NCI-H345 (cell line): ENCODE measurements at places on chromosomes 16 and 17.

DNA sequence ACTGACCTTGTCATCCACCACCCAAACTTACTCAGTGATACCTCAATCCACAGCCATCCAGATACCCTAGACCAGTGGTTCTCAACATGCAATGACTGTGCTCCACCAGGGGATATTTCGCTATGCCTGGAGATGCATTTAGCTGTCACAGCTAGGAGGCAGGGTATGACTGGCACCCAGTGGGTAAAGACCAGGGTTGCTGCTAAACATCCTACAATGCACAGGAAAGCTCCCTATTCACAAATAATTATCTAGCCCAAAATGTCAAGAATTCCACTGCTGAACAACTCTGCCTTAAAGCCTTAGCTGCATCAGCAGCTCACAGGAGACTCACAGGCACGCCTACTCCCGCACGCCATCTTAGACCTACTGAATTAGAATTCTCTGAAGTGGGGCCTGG lies 212.6 kb downstream of the GRIN2A start:
- no peak for DNase-seq

- DNase-seq, result peak; percentile 70
Measured at GRCh38 chr17:48471817-48472410, 41.9 kb upstream of the SKAP1 start.

GRCh38 chr17:76701471-76701967 lies 9.2 kb downstream of the MXRA7 start:
- no peak for DNase-seq

DNA sequence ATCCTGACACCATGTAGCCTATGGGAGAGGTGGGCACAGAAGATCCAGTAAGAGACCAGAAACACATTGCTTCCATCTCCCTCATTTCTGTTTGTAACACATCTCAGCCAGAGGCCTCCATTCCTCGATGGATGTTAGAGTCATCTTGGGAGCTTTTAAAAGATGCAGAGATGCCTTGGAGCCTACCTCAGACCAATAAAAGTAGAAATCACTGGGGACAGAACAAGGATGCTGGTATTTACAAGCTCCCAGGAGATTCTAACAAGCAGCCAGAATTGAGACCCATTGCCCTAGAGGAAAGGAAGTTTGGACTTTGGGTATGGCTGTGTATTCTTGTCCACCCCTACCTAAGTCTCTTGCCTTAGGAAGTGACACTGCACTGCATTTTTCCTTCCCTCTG lies 40.8 kb downstream of the HS3ST3A1 start:
- no peak for DNase-seq

GRCh38 chr16:66441586-66442375 lies 14.7 kb downstream of the BEAN1 start:
- no peak for DNase-seq

GRCh38 chr16:10090816-10091215 lies 91.4 kb downstream of the GRIN2A start:
- no peak for DNase-seq

DNA sequence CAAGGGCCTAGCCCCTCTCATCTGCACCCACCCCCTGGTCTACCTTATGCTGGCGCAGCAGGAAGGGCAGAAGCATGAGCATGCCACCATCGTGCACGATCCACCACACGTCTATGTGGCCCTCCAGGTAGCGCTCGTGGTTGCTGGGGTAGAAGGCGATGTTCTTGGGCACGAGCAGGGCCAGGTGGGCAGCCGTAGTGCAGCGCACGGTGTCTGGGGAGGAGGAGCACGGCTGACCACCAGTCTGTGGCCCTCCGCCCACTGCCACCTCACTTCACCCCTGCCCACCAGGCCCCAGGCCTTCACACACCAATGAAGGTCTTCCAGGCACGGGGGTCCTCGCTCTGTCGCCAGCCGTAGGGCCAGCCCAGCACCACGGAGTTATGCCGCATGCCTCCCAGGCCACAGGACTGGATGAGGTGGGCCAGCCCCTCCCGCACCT lies 2.2 kb upstream of the LCAT start:
- DNase-seq, result no peak

DNA sequence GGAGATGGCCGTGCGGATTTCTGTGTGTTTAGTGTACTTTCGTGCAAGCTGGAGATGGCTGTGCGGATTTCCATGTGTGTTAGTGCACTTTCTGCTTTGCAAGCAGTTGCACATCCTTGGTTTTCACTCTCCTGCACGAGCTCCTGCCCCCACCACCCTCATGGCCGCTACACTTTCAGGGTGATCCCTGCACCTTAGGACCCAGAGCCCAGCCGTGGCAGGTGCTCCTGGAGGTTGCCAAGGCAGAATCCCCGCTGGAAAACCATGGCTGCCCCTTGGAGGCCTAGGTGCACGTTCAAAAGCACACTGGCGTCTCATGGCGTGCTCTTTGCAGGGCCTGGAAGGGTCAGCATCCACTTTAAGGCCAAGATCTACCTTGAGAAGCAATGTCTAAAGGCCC lies 311.0 kb upstream of the TNRC6C start:
- DNase-seq, result no peak

DNA sequence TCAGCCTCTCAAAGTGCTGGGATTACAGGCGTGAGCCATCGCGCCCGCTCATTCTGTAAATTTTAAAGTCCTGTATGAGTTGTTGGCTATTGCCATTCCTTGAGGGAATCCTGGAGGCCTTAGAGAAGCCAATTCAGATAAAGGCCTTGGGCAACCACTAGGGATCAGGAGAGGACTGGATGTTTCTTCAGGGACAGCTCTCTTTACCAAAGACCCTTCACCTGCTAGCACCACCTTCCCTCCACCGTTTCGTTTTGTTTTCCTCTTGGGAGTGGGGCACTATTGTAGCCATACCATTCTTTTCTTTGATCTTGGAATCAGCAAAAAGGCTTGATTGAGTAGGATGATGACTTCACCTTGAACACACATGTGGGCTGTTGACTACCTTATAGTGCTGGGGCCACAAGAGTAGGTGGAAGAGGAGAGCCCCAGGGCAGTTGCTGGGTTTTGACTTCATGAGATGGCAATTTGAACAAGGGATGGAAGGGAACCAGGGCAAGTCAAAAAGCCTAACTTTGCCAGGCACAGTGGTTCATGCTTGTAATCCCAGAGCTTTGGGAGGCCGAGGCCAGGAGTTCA lies 7.0 kb upstream of the ANKRD40CL start:
- DNase-seq, result no peak

- DNase-seq, result peak; percentile 91
Measured at GRCh38 chr17:78253946-78254672, 22.7 kb downstream of the TMEM235 start.

- no peak for DNase-seq
Measured at GRCh38 chr17:78120971-78121800, 7.4 kb downstream of the TMC6 start.

GRCh38 chr17:29111816-29112499 lies 68.2 kb downstream of the MYO18A start:
- peak; percentile 57 for DNase-seq

- no peak for DNase-seq
Measured at GRCh38 chr16:22328081-22328725, 31.0 kb downstream of the POLR3E start.

DNA sequence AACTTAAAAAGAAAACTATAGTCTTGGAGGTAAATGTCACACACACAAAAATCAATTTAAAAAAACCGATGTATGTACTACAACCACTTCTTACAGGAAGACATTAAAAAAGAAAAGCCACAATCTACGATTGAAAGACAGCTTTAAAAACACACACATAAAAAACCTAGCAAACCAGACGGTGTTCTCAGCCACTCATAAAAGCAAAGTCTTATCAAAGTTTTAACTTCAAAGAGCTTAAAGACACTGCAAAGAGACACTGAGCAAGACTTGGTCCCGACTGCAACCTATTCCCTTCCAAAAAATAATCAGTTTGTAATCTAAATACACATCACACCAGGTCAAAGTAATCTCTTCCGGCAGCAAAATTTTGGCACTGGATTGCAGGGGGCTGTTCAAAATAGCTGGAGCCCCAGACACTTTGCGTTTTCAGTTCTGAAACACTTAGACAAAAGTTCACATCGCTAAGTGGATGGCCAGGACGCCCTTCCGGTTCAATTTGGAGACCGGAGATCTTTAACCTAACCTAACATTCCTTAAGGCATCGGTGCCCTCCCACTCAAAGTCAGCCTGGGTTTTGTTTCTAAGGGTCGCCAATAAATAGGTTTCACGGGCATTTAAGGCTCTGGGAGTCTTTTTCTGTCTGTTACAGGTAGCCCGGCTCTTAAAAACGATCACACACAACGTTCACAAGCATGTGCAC lies 2.6 kb downstream of the ZCCHC14 start:
- DNase-seq, result no peak

- no peak for DNase-seq
Measured at GRCh38 chr16:10519297-10519696, 61.1 kb downstream of the EMP2 start.

DNA sequence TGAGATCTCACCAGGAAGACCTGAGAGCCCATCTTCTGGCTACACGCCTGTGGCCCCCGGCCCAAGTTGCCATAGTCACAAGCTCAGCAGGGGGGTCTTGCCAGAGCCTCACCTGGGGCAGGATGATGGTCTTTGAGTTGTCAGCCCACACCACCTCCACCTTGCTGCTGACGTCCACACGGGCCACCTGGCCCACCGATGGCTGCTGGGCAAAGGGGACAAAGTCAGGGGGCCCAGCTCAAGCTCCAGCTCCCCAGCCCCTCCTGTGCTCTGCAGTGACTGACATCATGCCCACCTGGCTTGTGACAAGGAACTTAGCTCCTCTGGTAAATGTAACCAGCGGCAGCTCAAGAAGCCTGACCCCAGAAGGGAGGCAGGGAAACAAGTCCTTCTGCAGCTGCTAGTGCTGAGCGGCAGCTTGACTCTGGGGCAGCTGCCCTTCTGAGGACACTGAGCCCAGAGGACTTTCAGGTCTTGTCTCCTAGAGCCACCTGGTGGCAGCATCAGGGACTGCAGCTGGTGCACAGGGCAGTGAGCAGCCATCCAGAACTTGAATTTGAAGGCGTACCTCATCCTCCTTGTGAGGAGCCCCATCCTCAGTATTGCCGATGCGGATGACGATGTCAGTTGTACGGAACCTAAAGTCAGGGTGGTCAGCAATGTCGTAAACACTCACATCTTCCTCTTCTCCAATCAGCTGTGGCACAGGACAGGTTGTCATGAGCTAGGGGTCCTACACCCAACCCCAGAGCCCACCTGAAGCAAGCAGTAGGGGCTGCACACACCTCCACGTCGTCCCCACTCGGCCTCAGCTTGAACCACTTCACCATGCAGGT lies 13.5 kb downstream of the SPHK1 start:
- peak; percentile 85 for DNase-seq

DNA sequence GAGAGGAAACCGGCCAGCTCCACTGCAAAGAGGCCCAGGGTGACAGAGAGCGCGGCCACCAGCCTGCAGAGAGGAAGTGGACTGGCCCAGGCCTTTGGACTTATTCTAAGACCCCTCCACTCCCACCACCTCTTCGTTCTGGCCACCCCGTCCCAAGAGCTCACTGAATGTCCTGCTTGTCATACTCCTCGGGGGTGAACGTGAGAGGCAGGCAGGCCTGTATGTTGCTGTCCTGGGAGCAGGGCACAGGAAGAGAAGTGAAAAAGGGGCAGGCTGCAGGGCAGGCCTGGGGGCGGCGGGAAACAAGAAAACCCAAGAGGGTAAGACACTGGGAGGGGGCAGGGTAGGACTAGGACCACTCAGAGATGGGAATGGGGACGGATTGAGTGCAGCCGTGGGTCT lies 384 bp downstream of the TMEM107 start:
- DNase-seq, result no peak

GRCh38 chr16:8877894-8878522 lies 4.1 kb upstream of the LITAFD start:
- no peak for DNase-seq

GRCh38 chr16:14249291-14250032 lies 178.3 kb downstream of the MRTFB start:
- peak; percentile 31 for DNase-seq

GRCh38 chr16:54430491-54431030 lies 144.0 kb upstream of the IRX3 start:
- DNase-seq, result no peak

GRCh38 chr16:10667239-10667638 lies 27.5 kb downstream of the TEKT5 start:
- DNase-seq, result no peak

DNA sequence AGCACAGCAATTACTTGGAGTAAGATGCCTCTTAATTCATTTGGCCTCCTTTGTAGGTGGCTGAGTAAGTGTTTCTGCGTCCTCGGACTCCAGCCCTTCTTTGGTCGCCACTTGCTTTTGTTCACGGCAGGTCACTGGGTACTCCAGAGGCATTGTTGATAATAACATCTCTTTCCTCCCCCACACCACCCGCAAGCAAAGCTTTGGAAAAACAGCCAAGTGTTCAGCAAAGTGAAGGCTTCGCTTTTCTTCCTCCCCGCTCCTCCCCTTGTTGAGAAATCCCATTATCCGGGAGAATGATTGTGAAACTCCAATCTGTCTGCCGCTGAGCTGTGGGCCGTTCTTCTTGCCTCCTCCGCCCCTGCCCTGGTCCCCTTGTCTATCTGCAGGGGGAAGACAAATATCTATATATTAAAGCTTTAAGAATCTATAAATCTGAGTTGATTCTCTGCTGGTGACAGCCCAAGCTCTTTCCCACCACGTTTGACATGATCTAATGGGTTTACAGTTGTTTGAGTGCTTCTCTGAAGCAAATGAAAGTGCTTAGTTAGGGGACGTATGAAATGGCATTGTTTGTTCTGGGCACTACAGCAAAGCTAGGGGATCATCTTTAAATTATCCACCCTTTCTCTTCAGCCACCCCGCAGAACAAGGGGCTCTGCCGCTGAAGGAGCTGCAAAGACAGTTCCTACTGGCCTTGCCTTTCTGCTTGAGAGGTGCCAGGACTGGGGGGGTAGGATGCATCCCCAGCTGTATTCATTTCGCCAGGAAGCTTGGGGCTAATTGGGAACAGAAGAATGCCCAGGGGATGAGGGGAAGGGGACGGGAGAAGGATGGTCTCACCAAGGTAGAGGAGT lies 167.1 kb downstream of the CCDC182 start:
- DNase-seq, result peak; percentile 67

DNA sequence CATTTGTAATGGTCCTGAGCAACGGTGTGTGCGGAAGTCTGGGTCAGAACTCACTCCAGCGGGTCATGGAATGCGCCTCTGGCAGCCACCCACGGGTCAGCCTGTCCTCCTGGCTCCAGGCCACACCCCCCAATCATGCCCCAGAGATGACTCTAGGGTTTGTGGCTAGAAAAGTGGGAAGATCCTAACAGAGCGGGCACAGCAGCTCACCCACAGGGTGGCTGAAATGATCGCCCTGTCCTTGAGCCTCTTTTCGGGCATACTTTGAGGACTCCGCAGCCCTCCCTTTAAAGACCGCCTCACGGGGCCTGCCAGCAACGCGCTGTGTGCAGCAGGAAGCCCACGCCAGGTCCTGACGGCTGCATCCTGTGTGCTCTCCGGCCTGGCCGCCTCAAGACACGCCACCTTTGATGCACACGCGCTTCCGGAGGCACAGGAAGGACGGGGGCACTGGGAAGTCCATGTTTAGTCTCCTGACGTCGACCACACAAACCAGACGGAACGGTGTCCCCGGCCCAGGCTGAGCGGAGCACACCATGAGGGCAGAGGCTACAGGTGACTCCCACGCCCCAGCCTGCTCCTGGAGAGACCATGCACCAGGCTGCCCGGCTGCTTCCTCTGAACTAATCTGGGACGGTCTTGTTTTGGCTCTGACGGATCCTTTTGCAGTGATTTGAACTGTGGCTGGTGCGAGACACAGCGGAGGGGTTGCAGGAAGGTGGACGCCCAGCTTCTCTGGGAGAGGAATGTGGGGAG lies 92.9 kb downstream of the TBC1D16 start:
- DNase-seq, result no peak

- no peak for DNase-seq
Measured at GRCh38 chr16:80319181-80319580, 221.6 kb upstream of the DYNLRB2 start.
